ENCODE measurements at places on chromosomes 12 and 14.

GRCh38 chr14:102849526-102850379 lies 72.5 kb downstream of the TRAF3 start:
- no peak for DNase-seq

- no peak for DNase-seq
These were observed 256.7 kb downstream of the C12orf75 start for GRCh38 chr12:105587237-105587636.

- no peak for DNase-seq
These were observed 1605.7 kb upstream of the FLRT2 start for GRCh38 chr14:83924259-83924658.

- no peak for DNase-seq
These were observed 983.1 kb downstream of the FLRT2 start for GRCh38 chr14:86513056-86513455.

DNA sequence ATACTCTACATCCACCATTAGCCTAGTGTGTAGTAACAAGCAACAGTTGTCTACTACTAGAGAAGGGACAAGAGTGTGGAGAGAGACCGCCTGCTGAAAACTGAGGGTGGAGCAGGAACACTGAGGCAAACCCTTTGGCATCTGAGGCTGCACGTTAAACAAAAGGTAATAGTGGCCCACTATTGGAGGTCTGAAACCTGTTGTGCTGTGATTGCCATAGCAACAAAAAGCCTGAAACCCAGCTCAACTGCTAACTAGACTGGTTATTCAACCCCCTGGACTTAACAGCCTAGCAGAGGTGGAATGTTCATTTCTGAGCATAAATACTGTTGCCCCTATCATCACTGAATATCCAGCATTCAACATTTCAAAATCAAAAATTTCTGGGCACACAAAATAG lies 43.0 kb downstream of the PPP4R4 start:
- no peak for DNase-seq

- DNase-seq: no peak
These were observed 5.7 kb downstream of the FAM177A1 start for GRCh38 chr14:35051796-35052195.

- no peak for DNase-seq
These were observed 17.3 kb downstream of the GPR68 start for GRCh38 chr14:91227183-91227628.

DNA sequence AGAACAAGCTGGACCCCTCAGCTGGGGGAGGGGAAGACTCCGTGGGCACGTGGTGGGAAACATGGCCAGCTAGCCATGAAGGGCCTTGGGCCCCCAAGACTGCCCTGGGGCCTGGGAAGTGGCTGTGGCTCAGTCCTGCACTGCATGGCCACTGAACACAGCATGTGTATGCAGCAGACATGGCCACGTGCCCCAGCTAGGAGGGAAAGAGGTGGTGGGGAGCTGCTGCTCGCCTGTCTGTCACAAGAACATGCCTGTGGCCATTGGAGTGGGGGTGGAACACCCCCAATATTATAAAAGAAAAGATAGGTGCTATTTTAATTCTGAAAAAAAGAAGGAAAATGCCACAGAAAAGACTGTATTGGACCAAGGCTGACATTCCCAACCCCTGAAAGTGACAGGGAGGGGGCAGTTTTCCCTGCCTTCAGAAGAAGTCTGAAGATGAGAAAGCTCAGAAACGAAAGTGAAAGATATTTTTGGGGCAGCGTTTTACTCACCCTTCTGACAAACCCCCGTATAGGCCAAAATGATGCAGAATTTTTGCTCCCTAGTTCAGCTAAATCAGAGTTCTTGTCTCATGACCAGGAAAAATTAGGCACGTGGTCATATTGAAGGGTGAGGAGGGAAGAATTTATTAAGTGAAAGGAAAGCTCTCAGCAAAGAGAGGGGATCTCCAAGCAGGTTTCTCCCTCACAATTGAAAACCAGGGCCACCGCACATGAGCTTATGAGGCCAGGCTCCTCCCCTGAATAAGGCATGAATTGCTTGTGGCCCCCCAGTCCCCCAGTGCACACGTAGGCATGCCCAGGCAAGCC lies 35.2 kb upstream of the PCNX1 start:
- no peak for DNase-seq

DNA sequence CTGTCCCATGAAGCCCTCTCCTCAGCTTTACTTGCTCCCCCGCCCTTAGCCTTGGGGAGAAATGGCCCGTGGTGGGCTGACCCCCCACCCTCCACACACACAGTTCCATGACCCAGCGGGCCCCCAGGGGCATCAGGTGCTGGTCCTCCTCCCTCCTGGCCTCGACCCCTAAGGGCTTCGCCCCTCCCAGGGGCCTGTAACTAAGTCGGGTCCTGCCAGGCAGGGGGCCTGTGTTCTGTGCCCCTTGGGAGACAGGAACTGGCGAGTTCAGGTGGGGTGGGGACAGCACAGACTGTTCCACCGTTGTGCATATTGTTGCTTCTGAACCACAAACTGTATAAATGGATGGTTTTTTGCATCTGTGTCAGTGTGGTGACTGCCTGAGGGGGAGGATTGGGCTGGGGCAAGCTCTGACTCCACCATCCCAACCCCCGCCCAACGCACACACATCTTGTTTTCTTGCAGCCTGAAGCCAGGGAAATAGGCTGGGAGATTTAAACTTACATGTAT lies 8.8 kb downstream of the TAMALIN start:
- no peak for DNase-seq

DNA sequence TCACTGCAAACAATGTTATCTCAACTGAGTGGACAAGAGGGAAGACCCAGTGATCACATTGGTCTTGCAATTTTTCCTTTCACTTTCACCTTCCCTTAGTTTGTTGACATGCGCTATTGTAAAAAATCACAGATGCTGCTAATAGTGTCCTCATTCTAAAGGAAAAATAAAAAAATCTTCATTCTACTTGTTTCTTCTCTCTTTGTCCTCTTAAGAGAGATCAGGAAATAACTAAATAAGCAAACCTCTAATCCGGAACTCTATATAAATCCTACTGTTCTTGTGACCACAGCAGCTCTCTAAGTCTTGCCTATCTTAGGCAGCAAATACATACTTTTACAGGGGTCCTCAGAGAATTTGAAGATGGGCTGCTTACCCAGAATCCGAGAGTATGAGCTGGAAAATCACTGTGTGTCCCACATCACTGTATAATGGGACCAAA lies 257.7 kb downstream of the NAV3 start:
- DNase-seq: no peak

DNA sequence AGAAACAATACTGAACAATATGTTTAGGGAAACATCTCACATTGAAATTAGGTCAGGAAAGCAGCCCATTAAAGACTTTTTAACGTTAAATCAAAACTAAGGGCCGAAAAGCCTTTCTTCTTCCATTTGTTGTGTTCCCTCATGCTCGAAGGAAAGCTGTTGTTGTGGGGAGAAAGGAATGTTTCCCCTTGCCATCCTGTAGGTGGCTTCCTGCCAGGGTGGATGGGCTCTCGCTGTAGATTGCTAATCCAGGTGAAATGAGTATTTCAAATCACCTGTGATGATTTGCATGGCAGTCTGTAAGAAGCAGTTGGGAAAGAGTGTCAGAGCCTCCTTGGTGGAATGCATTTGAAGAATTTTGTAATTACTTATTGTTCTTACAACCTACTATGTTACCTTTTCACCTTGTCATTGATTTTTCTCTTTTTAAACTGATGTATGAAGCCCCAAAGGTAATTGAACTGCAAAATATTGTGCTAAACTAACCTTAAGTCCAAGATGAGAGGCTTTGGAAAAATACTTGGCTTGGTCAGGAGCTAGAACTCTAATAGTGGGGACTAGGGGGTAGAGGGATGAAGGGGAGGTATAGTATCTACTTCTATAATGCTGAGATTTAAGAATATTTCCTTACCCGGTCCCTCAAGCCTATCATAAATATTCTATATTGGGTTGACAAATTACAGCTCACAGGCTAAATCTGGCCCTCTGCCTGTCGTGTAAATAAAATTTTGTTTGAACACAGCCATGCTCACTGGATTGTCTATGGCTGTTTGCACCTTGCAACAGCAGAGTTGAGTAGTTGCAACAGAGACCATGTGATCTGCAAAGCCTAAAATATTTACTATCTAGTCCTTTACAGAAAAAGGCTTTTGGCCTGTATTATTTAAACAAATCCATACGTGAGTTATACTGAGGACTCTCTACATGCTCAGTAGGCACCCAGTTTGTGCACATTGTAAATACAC lies 7.7 kb upstream of the DCP1B start:
- no peak for DNase-seq

- no peak for DNase-seq
These were observed 44.2 kb downstream of the ATP2B1 start for GRCh38 chr12:89664441-89664840.

DNA sequence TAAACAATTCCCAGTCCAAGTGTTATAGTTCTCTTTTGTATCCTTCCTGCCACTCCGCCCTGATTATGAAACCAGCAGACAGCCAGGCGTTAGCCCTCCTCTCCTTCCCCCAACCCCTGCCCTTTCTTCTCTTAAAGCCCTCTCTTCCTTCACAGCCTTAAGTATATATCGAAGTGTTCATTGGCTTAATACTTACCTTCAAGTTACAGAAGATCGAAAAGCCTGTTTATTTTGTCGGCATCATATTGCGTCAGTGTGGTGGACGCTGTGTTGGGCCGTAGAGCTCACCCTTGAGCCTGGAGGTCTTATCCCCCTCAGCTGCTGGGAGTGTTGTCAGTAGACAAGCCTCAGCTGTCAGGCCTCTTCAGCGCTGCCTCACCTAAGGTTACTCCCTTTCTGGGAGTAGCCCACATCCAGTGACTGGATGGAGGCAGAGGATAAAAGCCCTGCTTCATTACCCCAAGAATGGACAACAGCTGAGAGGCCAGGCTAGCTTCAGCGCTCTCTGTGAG lies 36.2 kb downstream of the CMAS start:
- DNase-seq: no peak

DNA sequence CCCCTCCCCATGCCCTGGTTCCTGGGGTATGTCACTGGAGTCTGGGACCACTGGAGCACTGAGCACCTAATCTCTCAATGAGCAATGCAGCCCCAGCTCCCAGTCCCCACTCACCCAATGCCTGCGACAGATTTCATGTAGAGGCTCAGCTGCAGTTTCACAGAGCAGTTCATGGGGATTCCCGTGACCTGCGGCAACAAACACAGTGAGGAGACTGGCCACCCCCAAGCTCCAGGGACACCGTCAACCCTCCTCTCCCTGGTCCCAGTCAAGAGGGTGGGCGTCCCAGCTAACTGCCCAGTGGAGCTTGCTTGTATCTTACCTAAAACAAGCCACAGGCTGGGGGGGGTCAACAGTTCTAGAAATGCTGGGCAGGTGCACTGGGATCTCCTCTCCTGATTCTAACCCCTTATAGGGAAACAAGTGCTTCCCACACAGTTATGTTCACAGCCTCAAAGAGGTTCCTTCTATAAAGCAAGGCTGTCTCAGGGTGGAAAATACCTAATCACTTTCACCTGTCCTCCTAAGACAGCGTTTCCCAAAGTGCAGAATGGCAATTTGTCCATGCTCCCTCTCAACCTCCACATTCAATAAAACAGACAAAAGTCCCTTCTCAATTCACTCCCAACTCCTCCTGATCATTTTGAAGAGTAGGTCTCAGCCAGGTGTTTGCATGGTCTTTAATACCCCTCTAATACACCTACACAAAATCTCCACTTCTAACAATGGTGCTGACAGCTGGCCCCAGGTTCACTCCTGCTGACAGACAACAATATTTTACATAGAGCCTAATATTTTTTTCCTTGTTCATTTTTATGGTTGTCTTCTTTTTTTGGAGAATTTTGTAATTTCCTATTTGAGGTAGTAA lies 68.3 kb downstream of the SCARB1 start:
- no peak for DNase-seq
